ENCODE measurements at places on chromosomes 3 and 15.

DNA sequence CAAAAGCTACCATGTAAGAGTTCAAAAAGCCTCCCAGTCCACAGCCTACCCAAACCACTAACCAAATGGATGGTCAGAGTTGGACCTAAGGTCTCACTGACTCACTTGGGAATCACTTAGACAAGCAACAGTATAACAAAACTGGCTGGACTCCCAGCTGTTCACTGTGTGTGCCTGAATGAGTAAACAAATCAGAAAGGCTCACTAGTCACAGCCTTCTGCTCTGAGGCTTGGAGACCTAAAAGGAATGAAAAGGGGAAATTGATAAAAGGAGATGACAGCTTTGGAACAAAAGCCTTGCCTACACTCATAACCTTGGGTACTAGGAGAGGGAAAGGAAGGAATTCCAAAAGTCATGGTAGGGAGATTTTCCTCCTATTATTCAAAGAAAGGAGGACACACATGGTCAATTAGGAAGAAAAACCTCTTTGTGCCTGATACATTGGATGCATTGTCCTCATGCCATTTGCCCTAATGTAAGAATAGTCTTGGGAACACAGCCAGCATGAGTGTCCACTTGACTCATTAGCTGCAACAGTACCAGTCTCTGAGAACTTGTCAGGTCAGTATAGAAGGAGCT, 92.3 kb downstream of the FRMD5 start:
- DNase-seq, result no peak

GRCh38 chr3:49248840-49249227, 28.2 kb downstream of the C3orf62 start:
- no peak for DNase-seq

- peak; percentile 5 for DNase-seq
Observed at GRCh38 chr15:68930268-68931022, at the start of gene SPESP1. SPESP1 (plus strand) TSS chr15:68930525; CDS start chr15:68930654, 129 bp downstream.

DNA sequence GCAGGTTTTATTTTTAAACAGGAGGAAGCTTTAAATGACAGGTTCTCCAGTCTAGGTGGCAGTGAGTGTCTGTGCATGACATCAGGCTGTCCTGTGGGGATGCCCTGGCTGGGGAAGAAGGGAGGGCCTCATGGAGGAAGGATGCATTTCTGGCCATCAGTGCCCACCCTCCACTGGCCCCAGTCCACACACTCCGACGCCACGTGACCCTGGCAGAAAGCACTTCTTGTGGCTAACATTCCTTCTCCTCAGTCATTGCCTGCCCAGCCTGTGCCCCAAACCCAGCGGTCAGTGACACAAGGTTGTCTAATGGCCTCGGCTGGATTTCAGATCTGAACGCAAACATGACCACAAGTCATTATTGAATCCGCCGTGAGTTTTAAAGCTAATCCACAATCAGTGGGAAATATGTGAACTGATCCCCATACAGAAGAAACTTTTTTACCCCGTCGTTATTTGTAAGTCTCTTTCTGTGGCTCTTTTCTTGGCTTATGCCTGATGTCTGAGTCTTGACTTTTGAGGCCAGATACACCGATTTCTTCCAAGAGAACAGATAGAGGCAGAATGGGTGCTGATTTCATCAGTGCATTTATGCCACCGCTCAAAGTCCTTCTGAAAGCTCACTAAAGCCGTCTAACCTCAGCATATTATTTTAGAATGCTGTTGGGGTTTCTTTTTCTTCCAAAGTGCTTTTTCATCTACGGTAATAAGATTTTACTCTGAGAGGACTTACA, 17.3 kb upstream of the LRRK1 start:
- DNase-seq, result no peak

GRCh38 chr15:90394748-90395442, 6.9 kb downstream of the IQGAP1 start:
- DNase-seq, result no peak

GRCh38 chr3:150404023-150404422, 4.1 kb upstream of the TSC22D2 start:
- DNase-seq, result no peak

DNA sequence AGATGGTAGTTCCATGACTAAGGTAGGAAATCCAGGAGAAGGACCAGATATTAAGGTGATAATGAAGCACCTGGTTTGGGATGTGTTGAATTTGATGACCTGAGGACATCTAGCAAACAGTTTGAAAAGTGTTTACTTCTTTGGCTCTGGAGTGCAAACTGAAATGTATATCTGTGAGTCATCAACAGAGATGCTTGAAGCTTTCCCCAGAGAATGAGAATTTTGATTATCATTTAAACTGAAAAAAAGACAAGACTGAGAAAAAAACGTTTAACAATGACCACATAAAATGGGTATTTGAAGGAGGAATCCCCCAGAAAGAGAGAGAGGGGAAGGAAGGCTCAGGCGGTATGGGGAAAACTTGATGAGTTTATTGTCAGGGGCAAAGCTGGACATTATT, 20.7 kb upstream of the GSK3B start:
- DNase-seq, result no peak

DNA sequence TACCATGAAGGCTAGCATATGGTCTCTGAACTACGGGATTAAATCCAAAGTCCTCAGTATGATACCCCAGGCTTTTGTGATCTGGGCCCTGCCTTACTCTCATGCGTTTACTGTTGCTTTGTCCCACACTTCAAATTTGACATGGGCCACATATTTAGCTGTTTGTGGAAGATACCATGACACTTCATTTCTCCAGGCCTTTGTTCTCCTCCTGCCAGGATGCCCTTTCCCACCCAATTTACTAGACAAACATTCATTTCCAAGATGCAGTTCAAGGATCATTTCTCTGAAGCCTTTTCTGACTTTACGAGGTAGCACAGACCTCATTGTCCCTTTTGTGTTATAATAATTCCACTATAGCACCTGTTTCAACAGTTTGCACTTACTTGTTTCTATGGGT, 2.2 kb upstream of the OXSM start:
- DNase-seq, result no peak

GRCh38 chr15:51137024-51137423, 42.3 kb upstream of the TNFAIP8L3 start:
- DNase-seq, result no peak

DNA sequence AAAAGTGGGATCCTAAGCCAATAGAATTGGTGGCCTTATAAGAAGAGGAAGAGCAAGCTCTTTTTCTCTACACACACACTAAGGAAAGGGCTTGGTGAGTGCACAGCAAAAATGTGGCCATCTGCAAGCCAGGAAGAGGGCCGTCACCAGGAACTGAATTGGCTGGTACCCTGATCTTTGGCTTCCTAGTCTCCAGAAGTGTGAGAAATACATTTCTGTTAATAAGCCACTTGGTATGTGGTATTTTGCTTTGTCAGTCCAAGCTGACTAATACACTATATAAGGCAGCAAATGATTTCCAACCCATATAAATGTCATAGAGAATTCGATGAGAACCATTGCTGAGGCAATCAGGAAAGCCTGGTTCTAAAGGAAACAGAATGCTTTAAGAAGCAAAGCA, 816.3 kb upstream of the SEMA6D start:
- no peak for DNase-seq

DNA sequence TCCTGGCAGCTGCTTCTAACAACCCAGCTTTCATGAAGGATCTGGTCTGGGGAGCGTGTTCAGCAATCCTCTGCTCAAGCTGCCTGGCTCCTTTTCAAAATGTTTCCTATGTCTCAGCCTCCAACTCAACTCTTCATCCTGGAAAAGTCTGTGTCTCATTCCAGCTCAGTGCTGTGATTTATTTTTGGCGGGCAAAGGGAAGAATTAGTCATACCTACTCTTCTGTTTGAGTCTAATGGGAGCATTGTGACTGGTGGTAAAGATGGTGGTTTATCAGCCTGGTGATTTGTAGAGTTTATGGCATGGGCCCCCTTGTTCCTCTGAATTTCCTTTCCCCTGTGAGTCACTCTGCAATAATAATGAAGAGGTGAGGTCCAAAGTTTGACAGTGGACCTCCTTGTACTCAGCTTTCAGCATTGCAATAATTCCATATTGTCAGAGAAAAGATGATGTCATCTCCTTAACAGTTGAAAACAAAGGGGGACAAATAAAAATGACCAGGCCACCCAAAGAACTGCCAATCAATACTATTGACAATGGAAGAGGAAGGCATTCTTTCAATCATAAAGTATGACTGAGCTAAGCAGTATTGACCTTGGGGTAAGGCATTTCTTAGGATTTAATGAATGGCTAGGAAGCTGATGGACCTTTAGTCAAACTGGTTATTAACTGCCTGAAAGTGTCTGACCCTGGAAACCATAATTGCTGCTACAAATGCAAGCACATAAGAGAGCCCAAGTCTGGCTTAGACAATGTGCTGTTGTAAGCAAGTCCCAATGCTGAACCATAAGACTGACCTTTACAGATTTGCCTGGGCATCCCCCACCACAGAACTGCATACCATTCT, 204.7 kb upstream of the MCTP2 start:
- no peak for DNase-seq

DNA sequence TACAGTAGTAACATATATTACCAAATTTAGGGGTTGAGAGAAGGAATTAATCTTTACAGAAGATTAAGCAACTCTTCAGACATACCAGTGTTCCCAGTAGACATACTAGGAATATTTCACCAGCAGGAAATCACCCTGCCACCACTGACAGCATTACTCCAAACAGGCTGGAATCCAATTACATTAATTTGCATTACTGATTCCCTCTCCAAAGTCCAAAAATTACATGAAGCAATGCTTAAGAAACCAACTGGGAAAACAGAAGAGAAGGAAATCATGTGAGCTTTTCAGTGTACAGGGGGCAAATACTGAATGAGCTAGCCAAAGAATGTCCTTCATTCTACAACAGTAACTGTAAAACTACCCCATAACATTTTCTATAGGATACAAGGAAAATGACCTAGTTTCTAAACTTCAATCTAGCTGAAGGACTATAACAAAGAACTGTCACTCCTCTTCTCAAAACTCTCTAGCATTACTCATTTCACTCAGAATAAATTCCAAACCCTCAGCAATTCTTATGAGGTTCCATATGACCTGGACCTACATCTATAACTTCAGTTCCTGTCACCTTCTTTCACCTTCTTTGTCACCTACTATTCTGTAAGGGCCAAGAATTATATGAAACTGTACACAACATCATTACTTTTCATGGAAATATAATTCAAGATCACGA, 72.7 kb downstream of the INO80 start:
- no peak for DNase-seq

DNA sequence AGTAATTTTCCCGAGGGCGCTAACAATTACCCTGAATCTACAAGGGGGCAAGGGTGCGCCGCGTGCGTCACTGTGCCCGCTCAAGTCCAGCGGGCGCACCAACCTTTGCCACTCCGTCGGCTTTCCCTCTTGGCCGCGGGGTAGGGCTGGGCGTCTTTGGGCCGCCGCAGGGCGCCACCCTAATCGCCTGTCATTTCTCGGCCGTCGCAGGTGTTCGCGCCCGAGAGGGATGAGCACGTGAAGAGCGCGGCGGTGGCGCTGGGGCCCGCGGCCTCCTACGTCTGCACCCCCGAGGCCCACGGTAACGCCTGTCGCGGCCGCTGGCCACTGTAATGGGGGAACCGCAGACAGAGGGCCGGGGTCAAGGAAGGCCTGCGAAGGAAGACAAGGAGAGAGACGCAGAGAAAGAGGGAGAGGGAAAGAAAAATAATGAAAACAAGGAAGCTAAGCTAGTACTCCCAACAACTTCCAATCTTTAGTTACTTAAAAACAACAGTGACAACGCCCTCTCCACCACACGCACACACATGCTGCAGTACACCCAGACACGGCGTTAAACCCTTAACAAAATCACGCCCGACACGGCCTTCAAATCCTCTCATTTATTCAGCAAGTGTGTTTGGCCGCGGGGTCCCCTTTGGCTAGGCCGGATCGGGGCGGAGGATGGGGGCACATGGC, 3.8 kb downstream of the SKOR1 start:
- DNase-seq, result no peak

- no peak for DNase-seq
Observed at GRCh38 chr3:31488475-31489017, 44.2 kb upstream of the STT3B start.

GRCh38 chr3:194587438-194587931, 45.7 kb downstream of the TMEM44 start:
- DNase-seq, result no peak

DNA sequence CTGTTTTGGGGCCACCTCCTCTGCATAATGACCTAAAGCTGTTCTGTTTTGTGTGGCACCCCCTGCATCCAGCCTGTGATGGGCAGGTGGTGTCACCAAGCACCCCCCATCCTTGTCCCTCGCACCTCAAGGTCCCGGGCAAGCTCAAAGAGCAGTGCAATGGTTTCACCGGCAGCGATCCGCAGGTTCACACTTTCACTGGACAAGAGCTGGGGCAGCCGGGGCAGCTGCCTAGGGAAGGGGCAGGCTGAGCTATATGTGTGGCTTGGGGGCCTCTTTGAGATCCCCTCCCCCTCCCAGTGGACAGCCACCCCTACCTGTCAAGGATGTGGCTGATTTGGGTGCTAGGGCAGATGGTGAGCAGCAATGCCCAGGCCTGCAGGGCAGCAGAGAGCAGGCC, 3.1 kb downstream of the IFRD2 start:
- DNase-seq, result no peak

DNA sequence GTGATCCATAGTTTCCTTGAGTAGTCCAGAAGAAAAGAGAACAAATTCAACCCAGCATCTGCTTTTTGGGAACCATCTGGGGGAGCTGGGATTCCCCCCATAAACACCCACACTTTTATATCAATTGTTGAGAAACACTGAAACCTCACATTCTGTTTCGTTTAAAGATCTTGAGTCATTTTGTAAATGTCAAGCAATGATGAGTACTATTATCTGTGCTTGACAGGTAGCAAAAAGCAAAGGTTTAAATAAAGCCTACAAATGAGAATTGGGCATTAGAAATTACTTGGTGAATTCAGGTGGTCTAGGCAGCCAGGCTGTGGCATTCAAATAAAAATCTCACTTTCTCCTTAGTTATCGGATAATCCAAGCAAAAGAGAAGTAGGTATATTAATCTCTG, 75.7 kb downstream of the TMEM266 start:
- DNase-seq, result no peak

GRCh38 chr15:65979316-65979715, 110.0 kb downstream of the RAB11A start:
- no peak for DNase-seq

GRCh38 chr3:27880969-27881892, 159.1 kb upstream of the EOMES start:
- DNase-seq, result peak; percentile 17

DNA sequence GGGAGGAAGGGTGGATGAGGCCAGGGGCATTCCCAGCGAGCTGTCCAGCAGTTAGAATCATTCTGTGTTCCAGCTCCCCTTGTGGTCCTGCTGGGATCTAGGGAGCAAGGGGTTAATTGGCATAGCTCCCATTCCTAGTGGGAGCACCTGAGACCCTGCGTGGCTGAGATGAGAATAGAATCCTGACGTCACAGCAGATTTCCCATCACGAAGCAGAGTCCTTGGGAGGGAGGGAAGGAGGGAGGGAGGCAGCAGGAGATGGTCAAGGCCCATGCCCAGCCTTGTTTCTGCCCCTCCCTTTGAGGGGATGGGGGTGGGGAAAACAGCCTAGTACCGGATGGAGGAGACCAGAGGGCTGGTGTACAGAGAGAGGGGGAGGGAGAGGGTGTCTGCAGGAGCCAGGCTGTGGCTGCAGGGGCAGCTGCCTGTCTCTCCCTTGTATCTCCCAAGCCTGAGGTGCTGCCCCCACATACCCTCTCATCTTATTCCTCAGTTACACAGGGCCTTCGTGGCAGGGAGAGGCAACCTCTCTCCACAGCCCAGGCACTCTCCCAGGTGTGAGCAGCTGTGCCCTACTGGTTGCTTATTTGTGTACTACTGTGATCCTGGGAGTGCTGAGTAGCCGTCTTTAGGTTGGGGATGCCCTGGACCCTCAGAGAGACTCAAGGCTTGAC, 5.4 kb downstream of the TYRO3 start:
- DNase-seq, result no peak

Data from activated CD8-positive, alpha-beta memory T cell treated with anti-CD3 and anti-CD28 coated beads for 1 hour (primary cell).